ENCODE measurements at places on chromosomes 12 and 14. TPM values are rescaled to one million over a fixed set of nuclear protein-coding genes. Genes with fewer than 3 reads are reported as not detected.

The FOXJ2 gene
- 4.1 TPM for total RNA-seq

The ANO4 gene
- 0.17 TPM for total RNA-seq

The TDRD9 gene
- total RNA-seq = 1.0 TPM

The PPM1A gene
- 33.2 TPM for total RNA-seq

The KSR2 gene
- total RNA-seq = under 0.01 TPM

The PRB2 gene
- not detected for total RNA-seq

The RNASE7 gene
- total RNA-seq = not detected

The TMEM121 gene
- total RNA-seq = 0.37 TPM

The RPGRIP1 gene
- 0.42 TPM for total RNA-seq

The GDF3 gene
- not detected for total RNA-seq

The MRPL52 gene
- total RNA-seq = 19.1 TPM

The PLEKHG7 gene
- total RNA-seq = 0.17 TPM

The HSPB8 gene
- total RNA-seq = 1.5 TPM

The SPIC gene
- 2.3 TPM for total RNA-seq

The CLEC2A gene
- total RNA-seq = not detected

The TESPA1 gene
- 0.50 TPM for total RNA-seq

The PTGER2 gene
- 0.75 TPM for total RNA-seq

The MEG3 gene
- total RNA-seq = 26.4 TPM

The KRT4 gene
- total RNA-seq = 0.05 TPM

The CABP1 gene
- 0.05 TPM for total RNA-seq

The GNG2 gene
- 5.2 TPM for total RNA-seq

The CYP46A1 gene
- 0.92 TPM for total RNA-seq

The ACSS3 gene
- 94.3 TPM for total RNA-seq

The RNU4-1 gene
- total RNA-seq = under 0.01 TPM
